Kidney epithelial cell (primary cell): ENCODE measurements at places on chromosomes 2 and 18. TPM values are rescaled to one million over a fixed set of nuclear protein-coding genes. Genes with fewer than 3 reads are reported as not detected.

TRIM43 gene
- total RNA-seq = not detected in 2 replicates

LRP1B gene
- 0.34 and 0.38 TPM in 2 replicates for total RNA-seq

GAL3ST2 gene
- not detected in 2 replicates for total RNA-seq

CYP27A1 gene
- 25.3 and 32.0 TPM in 2 replicates for total RNA-seq

SCN7A gene
- 0.08 and 0.34 TPM in 2 replicates for total RNA-seq

D2HGDH gene
- 10.2 and 16.5 TPM in 2 replicates for total RNA-seq

FOXD4L1 gene
- not detected in 2 replicates for total RNA-seq

GNAL gene
- 9.6 and 14.7 TPM in 2 replicates for total RNA-seq

ALKAL2 gene
- total RNA-seq = 2.5 and 2.8 TPM in 2 replicates

REG3A gene
- total RNA-seq = not detected in 2 replicates

BOK gene
- total RNA-seq = 86.8 and 93.7 TPM in 2 replicates

VSNL1 gene
- 0.13 TPM in 1 of 2 replicates, not detected in the other for total RNA-seq

GPR55 gene
- not detected in 2 replicates for total RNA-seq

CD226 gene
- total RNA-seq = not detected in 2 replicates

CELF4 gene
- 0.34 TPM in 1 of 2 replicates, not detected in the other for total RNA-seq

ANKRD30BL gene
- total RNA-seq = 0.14 TPM in 1 of 2 replicates, not detected in the other

SUMO1 gene
- 79.1 and 89.9 TPM in 2 replicates for total RNA-seq

SCN9A gene
- 7.2 and 8.1 TPM in 2 replicates for total RNA-seq

GRB14 gene
- 6.0 and 9.2 TPM in 2 replicates for total RNA-seq

STARD6 gene
- not detected in 2 replicates for total RNA-seq

KIF3C gene
- total RNA-seq = 58.3 and 75.9 TPM in 2 replicates

LIMS4 gene
- 4.5 and 4.9 TPM in 2 replicates for total RNA-seq

IL36RN gene
- 0.04 and 0.34 TPM in 2 replicates for total RNA-seq

FMNL2 gene
- total RNA-seq = 65.0 and 68.0 TPM in 2 replicates

MYO3B gene
- 0.68 and 1.1 TPM in 2 replicates for total RNA-seq

ALPG gene
- total RNA-seq = not detected in 2 replicates

RTP5 gene
- total RNA-seq = not detected in 2 replicates

RSAD2 gene
- total RNA-seq = 3.6 and 4.9 TPM in 2 replicates

APCDD1 gene
- total RNA-seq = 0.71 and 1.2 TPM in 2 replicates

ADD2 gene
- 8.9 and 9.9 TPM in 2 replicates for total RNA-seq

EVX2 gene
- total RNA-seq = not detected in 2 replicates

ZSWIM2 gene
- total RNA-seq = not detected in 2 replicates

CD8B gene
- total RNA-seq = 2.0 and 3.8 TPM in 2 replicates

SLC19A3 gene
- 0.07 and 0.25 TPM in 2 replicates for total RNA-seq

NPPC gene
- not detected in 2 replicates for total RNA-seq

PARD3B gene
- 6.5 and 6.6 TPM in 2 replicates for total RNA-seq

CNGA3 gene
- total RNA-seq = 0.21 TPM in 1 of 2 replicates, not detected in the other

SLC9A4 gene
- 2.2 and 3.2 TPM in 2 replicates for total RNA-seq

NT5C1B gene
- not detected in 2 replicates for total RNA-seq

HSPD1 gene
- 204 and 237 TPM in 2 replicates for total RNA-seq

FBXO41 gene
- 7.0 and 9.9 TPM in 2 replicates for total RNA-seq

DSEL gene
- 7.1 TPM in 2 replicates for total RNA-seq

TLX2 gene
- total RNA-seq = 0.27 TPM in 1 of 2 replicates, not detected in the other

SPP2 gene
- not detected in 2 replicates for total RNA-seq
